Sciatic nerve (tissue), 2 donors: ENCODE measurements at places on chromosomes 3 and 15.

- no peak for DNase-seq
These were observed 18.3 kb downstream of the CALML4 start for GRCh38 chr15:68186671-68187397.

- DNase-seq = no peak
These were observed 132.5 kb downstream of the FOXP1 start for GRCh38 chr3:71451060-71451459.

DNA sequence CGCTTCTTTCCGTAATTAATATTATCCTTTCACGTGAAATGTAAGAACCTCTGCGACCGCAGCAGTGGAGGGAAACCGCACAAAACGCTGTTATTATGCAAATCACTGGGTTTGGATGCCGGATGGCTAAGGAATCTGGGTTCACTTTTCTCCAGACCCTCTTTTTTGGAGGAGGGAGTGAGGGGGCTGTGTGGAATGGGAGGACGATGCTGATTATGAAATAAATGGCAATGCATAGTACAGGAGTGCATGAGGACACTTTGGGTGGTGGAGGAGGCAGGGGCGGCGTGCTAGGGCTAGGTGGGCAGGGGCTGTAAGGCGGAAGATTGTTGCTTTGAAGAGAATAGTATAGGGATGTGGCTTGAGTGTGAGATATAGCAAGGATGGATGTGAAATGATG is 1.8 kb downstream of the CADM2 start:
- DNase-seq = no peak

GRCh38 chr15:56034514-56034913 is 41.1 kb upstream of the NEDD4 start:
- DNase-seq = no peak

GRCh38 chr3:197339841-197340520 is 41.6 kb upstream of the DLG1 start:
- peak; percentile 66 for DNase-seq

- DNase-seq = no peak
These were observed 4.7 kb downstream of the KY start for GRCh38 chr3:134646086-134646485.

GRCh38 chr15:82995938-82996337 is 9.9 kb downstream of the RAMAC start:
- DNase-seq = no peak

- DNase-seq = no peak
These were observed 28.2 kb upstream of the SOX2 start for GRCh38 chr3:181683563-181683962.

DNA sequence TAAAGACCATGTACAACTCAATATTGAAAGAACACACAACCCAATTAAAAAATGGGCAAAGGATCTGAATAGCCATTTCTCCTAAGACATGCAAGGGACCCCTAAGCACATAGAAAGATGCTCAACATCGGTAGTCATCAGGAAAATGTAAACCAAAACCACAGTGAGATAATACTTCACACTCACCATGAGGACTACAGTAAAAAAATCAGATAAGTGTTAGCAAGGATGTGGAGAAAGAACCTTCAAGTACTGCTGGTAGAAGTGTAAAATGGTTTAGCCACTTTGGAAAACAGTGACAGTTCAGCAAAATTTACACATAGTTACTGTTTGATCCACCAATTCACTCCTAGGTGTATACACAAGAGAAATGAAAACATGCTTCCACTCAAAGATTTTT is 30.1 kb upstream of the XIRP1 start:
- DNase-seq = no peak

GRCh38 chr15:59303633-59304032 is 69.0 kb downstream of the MYO1E start:
- no peak for DNase-seq

DNA sequence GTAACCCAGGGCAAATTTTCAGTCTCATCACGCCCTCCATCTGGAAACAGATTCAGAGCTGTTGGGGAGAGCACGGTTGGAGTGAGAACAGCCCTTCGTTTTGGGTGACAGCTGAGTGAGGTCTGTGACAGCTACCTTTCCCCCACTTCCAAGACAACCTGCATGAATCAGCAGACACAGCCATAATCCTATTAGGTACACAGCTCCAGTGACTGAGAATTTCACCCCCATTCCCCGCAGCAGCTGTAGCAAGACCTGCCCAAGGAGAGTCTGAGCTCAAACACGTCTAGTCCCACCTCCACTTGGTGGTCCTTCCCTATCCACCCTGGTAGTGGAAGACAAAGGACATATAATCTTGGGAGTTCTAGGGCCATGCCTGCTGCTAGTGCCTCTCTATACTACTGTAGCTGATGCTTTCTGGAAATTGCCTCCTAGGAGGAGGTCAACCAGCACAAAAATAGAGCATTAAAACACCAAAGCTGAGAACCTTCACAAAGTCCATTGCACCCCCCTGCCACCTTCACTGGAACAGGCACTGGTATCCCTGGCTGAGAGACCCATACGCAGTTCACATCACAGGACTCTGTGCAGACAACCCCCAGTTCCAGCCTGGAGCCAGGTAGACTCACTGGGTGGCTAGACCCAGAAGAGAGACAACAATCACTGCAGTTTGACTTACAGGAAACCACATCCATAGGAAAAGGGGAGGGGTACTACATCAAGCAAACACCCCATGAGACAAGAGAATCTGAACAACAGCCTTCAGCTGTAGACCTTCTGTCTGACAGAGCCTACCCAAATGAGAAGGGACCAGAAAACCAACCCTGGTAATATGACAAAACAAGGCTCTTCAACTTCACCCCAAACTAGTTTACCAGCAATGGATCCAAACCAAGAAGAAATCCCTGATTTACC is 448.6 kb upstream of the CBLB start:
- DNase-seq = no peak

DNA sequence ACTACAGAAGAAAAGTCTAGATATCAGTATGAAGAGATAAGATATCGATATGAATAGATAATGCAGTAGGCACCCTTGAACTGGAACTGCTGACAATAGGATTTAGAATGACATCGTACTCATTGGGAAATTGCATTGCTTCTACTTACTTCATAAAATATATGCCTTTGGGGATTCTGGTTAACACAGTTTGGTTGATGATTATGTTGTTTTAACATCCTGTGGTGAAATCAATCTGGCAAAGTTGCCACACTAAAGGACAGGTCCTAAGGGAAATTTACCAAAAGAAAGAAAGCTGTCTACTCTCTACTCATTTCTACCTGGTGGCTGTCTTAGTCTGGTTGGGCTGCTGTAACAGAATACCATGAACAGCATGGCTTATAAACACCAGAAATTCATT is 417.4 kb upstream of the DPH6 start:
- no peak for DNase-seq

DNA sequence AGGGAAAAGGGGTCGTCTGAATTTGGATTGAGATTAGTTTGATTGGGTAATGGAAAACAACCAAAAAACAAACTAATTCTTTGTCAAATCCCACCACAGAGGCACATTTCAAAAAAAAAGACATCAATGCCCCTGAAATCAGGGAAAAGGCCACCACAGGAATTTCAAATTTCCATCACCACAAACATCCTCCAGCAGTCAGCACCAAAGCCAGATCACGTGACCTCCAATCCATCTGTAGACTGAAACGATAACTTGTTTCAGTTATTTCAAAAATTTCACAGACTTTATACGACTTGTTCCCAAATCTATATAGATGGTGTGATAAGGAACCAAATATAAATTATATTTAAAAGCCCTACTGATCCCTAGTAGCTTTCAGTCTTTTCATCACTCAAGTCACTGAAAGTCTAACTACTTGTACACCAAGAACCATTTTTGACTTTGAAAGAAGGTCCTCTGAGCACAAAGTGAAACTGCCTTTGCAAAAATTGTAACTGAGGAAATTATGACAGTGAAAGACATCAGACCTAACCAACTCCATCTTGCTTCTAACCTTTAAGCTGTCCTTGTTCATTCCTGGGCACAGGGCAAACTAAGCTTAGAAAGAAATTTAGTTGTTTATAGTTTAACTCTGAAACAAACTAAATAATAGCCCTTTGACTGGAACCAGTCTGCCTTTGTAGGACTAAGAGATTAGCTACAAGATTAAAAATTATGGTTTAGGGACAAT is 48.1 kb upstream of the PLCL2 start:
- DNase-seq = no peak

DNA sequence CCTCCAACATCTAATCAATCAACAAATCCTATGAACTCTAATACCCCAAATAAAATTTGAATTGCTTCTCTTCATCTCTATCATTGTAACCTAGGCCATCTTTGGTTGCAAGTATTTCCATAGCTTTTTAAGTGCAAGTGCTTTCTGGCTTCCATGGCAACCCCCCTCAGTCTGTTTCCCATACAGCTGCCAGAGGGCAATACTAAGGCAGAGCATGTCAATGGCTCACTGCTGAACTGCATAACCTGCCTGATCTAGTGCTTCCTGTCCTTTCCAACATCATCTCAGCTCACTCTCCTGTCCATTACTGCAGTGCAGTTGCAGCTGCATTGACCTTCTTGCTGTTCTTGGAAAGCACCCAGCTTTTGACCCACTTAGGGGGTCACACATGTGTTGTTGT is 198.4 kb downstream of the WNT5A start:
- no peak for DNase-seq

GRCh38 chr15:60392601-60392985 is 5.2 kb downstream of the ANXA2 start:
- DNase-seq = no peak

GRCh38 chr3:57206423-57206822 is 6.6 kb upstream of the HESX1 start:
- no peak for DNase-seq

GRCh38 chr3:121883507-121883906 is 10.7 kb upstream of the SLC15A2 start:
- no peak for DNase-seq

GRCh38 chr3:72629191-72629631 is 219.0 kb downstream of the SHQ1 start:
- no peak for DNase-seq

DNA sequence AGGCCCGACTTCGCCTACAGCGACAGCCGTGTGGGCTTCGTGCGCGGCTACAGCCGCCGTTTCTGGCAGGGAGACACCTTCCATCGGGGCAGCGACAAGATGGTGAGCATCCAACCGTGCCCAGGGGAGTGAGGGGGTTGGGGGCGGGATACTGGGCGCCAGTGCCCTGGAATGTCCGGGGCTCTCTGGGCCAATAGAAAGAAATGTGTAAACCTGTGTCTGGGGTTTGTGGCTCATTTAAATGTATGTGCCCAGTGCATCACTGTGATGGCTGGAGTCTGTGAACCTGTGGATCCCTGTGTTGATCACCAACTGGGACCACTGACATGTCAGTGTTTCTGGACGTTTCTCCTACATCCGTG is 423 bp downstream of the CHAC1 start:
- DNase-seq = no peak

- DNase-seq = peak; percentile 56
These were observed 25.4 kb downstream of the ISG20 start for GRCh38 chr15:88664151-88664778.

DNA sequence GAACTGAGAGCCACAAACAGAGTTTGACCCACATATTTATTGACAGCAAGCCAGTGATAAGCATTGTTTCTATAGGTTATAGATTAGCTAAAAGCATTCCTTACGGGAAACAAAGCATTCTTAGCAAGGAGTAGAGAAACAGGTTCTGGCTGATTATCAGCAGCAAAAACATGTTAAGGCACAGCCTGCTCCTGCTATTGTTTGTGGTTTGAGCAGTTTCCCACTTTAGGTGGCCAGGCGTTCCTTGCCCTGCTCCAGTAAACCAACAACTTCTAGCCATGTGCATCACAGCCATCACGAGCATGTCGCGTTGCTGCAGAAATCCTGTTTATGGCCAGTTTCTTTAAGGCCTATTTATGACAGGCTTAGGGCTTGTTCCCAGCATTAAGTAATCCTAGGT is 44.7 kb upstream of the C2CD4B start:
- DNase-seq = no peak

- peak; percentile 45 for DNase-seq
These were observed 24.4 kb downstream of the ISG20 start for GRCh38 chr15:88663141-88663621.

DNA sequence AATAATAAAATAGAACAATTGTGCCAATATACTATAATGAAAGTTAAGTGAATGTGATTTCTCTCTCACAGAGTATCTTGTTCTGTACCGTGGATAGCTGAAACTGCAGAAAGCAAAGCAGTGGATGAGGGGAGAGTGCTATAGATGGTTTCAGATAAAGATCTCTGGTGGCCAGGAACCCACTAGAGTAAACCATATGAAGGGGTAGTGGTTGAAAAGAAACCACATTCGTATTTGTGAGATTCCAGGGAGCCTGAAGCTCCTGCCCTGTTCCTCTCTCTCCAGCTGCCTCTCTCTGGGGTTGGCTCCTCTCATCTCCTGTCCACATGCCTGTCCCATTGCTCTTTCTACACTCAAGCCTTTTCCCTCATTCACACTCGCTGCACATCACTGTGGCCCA is 8.9 kb downstream of the ABHD17C start:
- DNase-seq = no peak

GRCh38 chr3:141941093-141941492 is 64.7 kb downstream of the ATP1B3 start:
- no peak for DNase-seq

GRCh38 chr3:98259707-98260106 is 4.3 kb upstream of the OR5H6 start:
- no peak for DNase-seq

GRCh38 chr3:110314512-110315114 is 757.0 kb upstream of the NECTIN3 start:
- DNase-seq = peak; percentile 64

GRCh38 chr15:58058729-58059128 is 6.8 kb downstream of the ALDH1A2 start:
- DNase-seq = no peak

GRCh38 chr15:31311735-31312619 is 14.7 kb upstream of the KLF13 start:
- no peak for DNase-seq

- no peak for DNase-seq
These were observed 469.3 kb upstream of the MCTP2 start for GRCh38 chr15:93762036-93762435.

GRCh38 chr15:74621936-74622335 is 6.3 kb downstream of the CLK3 start:
- no peak for DNase-seq

DNA sequence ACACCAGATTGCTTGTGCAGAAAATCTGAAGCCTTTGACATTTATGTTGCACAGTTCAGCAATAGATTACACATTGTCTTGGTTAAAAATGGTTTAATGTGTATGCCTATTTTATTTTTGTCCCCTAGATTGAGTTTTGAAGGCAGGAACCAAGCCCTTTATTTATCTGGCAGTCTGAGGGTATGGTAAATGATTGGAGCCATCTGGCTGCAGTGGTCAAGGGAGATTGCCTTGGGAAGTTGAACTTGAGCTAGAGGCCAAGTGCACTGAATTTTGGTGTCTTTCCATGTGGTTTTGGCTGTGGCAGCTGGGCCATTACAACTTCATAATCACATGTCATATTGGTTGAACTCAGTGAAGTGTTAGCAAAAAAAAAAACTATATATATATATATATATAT is 248.7 kb upstream of the C2CD4B start:
- no peak for DNase-seq

GRCh38 chr15:98177966-98178592 is 217.6 kb downstream of the ARRDC4 start:
- DNase-seq = peak; percentile 59
